ENCODE measurements at places on chromosomes 4 and X.

DNA sequence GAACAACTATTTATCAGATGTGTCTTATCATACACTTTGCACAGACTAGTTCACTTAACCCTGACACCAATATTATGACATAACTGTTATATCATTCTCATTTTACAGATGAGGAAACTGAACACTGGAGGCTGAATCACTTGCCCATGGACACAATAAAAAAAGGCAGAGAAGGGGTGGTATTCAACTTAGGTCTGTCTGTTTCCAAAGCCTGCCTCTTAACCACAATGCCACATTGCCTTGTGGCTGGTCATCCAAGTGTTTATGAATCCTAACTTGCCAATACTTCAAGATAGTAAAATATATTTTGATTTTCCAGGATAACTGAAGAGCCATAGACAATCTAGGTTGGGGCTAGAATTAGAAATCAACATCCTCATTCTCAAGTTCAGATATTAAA lies 327.8 kb downstream of the NR3C2 start:
- DNase-seq: no peak

GRCh38 chr4:38313999-38314561 lies 349.9 kb upstream of the KLF3 start:
- no peak for DNase-seq

GRCh38 chr4:138981930-138982390 lies 33.6 kb upstream of the NOCT start:
- DNase-seq: peak; percentile 3

DNA sequence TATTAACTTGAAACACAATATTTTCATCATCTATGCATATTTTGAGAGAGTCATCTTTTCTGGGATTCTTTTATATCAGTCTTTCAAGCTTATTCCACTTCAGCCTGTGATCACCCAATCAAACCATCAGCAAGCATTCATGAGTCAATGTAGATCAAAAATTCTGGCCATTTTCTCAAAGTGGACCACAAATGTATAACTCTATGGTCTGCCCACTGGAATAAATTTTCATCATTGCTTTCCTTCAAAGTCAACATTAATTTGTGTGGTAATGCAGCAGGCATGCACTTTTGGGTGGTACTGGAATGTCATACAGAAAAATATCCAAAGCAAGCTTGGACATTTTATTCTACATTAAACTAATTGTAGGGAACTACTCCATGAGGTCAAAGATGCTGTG lies 1013.0 kb downstream of the STIM2 start:
- DNase-seq: no peak

- DNase-seq: no peak
Observed at GRCh38 chr4:124936427-124936826, 223.9 kb upstream of the ANKRD50 start.

- no peak for DNase-seq
Observed at GRCh38 chrX:76987381-76987780, 459.8 kb upstream of the FGF16 start.

DNA sequence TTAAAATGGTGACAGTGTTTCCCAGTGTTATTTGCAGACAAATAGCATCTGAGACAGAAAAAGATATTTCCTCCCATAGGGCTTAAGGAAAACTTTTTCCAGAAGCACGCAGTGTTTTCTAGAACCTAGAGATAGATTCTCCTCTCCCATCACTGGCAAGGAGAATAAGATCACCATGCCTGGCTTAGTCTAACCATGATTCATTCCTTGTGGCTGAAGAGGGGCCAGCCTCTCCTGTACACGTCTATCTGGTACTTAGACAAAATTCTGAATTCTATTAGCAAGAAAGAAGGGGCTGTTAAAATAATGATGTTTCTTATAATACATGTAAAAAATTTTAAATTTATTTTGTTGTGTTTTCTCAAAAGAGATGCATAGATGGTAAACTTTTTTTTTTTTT lies 296.1 kb upstream of the LDB2 start:
- DNase-seq: no peak

GRCh38 chr4:17583276-17583675 lies 6.3 kb downstream of the LAP3 start:
- DNase-seq: no peak

DNA sequence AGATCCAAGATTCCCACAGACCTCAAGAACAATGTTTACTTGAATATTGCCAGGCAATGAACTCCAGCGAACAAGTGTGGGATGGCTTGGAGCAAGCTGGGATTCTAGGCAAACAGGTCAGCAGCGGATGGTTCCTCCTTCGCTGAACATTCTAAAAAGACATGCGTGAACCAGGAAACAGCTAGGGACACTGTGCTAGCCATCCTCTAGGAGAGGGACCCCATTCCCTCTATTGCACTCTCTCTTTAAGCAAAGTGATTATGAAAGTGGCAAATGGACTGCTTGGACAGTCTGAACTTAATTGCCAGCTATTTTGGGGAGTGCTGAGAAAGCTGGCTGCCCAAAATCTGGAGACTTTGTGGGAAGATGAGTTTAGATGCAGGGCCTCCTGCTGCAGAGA lies 29.9 kb upstream of the TEC start:
- no peak for DNase-seq

- DNase-seq: no peak
Observed at GRCh38 chrX:71170660-71171059, 26.0 kb downstream of the NLGN3 start.

GRCh38 chrX:23127586-23127985 lies 127.8 kb downstream of the DDX53 start:
- no peak for DNase-seq

Data from HS-5 (cell line).